ENCODE measurements at places on chromosomes 4 and X. TPM values are rescaled to one million over a fixed set of nuclear protein-coding genes. Genes with fewer than 3 reads are reported as not detected.

Gene OFD1
- 8.4 TPM for total RNA-seq

Gene DCAF4L1
- 0.11 TPM for total RNA-seq

Gene GPC4
- total RNA-seq: 12.0 TPM

Gene FHL1
- 850 TPM for total RNA-seq

Gene SSX5
- total RNA-seq: not detected

- no peak for DNase-seq
These were observed 91.9 kb upstream of the SH3RF1 start for GRCh38 chr4:169362607-169363006.

DNA sequence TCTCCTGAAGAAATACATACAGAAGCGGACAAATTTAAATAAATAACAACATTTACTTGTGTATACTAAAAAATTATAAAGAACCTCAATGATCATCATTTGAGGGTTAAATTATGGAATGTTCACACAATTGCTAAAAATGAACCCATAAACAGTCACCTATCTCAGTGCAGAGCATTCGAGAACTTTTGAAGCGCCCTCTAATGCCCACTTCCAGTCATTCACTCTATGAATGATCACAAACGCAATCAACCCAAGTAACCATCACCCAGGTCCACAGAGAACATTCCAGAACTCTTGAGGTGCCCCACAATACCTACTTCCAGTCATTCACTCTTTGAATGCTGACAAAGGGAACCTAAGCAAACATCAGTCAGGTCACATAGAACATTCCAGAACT lies 103.5 kb upstream of the PLAC1 start:
- no peak for DNase-seq

- DNase-seq: no peak
These were observed 1.3 kb upstream of the TMLHE start for GRCh38 chrX:155613927-155614559.

DNA sequence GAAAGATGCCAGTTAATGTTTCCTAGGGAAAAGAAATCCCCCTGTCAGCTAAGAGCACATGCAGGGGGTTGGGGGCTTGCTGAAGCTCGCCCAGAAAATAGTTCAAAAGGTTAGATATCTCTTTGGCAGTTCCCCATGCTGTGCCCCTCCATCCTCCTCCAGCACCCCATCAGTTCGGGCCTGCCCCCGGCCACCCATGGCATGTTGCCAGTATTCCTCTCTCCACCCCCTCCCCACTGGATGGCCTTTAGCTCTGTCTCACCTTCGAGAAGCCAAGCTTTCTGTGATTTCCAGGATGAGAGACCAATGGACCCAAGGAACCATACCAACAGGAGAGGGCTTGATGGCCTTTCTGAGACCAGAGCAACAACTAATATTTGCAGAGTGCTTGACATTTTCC lies 5.2 kb downstream of the RAB33A start:
- DNase-seq: no peak

DNA sequence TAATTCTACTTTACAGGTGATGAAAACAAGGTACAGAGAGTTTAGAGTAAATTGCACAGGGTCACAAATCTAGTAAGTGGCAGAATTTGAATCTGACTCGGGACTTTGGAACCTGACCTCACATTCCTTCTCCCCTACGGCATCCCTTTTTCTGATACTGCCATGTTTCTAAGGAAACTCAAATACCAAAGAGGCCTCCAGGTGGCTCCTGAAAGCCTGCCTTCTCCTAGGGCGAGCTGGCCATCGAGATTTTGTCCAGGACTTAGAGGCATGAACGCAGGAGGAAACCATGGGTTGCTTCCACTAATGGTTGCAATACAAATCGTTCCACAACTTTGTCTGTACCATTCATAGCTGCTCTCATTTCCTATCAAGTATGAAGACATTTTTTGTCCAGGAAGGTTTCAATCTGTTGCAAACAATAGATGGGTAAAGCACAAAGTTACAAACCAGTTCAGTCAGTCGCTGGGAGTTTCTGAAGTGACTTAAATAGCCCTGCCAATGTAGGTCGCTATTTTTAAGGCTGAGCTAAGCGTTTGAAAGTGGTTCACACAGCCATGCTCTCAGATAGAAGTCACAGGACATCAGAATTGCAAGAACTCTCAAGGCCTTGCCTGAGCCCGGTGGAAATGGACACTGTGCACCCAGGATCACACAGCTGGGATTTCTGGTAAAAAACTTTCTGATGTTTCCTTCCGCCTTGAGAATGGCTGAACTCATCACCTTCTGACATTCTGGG lies 296.6 kb upstream of the PRPS2 start:
- no peak for DNase-seq

DNA sequence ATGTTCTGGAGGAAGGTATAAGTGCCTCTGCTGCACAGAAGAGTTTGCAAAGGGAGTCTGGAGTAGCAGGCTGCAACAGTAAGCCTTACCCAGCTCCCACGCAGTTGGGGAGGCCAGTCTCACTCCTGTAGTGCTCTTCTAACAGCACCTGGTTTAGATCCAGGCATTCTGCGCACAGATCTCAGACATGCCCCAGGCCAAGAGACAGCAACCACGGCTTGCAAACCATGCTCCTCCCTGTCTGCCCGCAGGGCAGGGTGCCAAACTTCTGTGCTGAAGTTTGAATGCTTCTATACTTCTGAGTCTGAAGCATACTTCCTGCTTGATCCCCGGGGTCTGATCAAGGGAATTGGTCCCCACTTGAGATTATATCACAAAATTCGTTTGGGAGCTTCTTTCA lies 106.3 kb downstream of the LINC00632 start:
- no peak for DNase-seq

DNA sequence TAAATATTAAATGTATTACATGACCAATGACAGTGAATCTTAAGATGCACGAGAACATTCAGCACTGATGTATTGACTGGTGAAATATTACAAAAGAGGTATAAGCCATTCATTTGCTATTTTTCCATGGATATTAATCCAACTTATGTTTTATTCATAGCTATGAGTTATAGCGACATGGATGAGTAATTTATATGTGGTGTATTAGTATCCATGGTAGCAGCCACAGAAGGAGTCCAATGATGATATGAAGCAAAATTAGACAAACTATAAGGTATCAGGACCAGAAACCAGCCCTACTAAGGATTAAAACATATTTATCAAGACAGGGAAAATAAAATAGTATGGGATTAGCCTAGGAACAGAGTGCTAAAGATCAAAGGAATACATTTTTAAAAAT lies 50.7 kb downstream of the THAP9 start:
- DNase-seq: no peak

DNA sequence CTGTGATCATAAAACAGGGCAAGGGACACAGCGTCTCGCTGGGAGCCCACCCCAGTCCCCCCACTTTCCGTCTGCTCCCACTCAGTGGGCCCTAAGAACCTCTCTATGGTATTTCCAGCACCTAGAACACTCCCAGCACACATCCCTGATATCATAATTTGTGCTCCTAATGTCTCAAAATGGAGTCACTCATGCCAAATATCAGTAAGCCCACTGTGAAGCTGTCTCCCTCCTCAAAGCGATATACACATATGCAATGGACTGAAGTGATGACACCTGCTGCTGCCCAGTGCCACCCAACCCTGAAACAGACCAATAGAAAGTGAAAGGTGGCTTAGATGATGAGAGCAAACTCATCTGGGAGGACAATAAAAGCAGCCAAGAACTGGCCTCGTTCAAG lies 17.9 kb downstream of the ENPP6 start:
- DNase-seq: no peak

DNA sequence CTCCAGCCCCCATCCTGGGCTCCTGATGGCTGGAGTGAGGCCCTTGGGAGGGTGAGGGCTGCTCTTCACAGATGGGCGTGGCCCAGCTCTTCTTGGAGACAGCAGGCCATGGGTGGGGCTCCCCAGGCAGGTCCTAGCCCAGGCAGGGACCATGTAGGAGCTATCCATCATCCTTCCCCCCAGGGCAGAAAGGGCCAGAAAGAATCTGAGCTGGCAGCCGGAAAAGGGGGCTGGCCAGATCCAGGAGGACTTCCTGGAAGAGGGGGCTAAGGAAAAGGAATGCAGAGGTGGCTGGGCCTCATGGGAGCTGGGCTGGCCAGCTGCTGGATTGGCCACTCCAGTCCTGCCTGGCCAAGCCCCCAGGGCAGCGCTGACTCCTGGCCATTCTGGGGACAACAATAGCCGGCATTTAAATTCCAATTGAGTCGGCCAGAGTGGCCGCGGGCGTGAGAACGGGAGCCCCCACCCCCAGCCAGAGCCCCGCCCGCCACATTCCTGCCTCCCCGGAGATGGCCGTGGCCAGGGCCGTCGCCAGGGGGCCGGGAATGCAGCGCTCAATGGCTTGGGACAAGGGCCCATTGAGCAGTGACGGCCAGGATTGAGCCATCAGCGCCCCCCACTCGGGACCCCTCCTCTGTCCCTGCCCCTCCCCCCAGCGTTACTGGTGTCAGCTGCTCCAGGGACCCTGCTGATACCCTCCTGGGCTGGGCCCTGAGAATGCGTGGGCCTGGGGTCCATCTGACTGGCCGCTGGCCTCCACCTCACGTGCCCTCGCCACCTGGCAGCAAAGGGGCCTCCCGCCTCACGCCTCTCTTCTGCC lies 15.1 kb upstream of the FGFR3 start:
- DNase-seq: no peak

DNA sequence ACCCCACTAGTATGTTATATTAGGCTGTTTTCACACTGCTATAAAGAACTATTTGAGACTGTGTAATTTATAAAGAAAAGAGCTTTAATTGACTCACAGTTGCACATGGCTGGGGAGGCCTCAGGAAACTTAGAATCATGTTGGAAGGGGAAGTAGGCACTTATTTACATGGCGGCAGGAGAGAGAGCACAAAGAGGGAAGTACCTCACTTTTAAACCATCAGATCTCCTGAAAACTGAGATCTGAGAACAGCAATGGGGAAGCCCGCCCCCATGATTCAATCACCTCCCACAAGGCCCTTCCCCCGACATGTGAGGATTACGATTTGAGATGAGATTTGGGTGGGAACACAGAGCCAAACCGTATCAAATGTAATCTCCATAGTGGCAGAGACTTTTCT lies 45.4 kb upstream of the XK start:
- DNase-seq: no peak

DNA sequence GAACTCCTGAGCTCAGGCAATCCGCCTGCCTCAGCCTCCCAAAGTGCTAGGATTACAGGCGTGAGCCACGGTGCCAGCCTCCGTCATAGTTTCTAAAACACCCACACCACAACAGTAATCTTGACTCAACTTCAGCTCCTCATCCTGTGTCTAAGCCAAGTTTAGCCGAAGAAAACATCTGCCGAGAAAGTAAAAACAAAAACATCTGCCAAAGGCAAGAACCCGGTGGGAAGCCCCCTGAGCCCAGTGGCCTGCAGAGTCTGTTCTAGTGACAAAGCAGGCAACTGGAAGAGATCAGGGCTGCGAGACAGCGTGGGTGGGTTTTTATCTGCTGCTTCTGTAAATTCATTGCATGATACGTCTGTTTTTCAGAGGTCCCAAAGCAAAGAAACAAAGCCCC lies 26.6 kb upstream of the CD99 start:
- no peak for DNase-seq

DNA sequence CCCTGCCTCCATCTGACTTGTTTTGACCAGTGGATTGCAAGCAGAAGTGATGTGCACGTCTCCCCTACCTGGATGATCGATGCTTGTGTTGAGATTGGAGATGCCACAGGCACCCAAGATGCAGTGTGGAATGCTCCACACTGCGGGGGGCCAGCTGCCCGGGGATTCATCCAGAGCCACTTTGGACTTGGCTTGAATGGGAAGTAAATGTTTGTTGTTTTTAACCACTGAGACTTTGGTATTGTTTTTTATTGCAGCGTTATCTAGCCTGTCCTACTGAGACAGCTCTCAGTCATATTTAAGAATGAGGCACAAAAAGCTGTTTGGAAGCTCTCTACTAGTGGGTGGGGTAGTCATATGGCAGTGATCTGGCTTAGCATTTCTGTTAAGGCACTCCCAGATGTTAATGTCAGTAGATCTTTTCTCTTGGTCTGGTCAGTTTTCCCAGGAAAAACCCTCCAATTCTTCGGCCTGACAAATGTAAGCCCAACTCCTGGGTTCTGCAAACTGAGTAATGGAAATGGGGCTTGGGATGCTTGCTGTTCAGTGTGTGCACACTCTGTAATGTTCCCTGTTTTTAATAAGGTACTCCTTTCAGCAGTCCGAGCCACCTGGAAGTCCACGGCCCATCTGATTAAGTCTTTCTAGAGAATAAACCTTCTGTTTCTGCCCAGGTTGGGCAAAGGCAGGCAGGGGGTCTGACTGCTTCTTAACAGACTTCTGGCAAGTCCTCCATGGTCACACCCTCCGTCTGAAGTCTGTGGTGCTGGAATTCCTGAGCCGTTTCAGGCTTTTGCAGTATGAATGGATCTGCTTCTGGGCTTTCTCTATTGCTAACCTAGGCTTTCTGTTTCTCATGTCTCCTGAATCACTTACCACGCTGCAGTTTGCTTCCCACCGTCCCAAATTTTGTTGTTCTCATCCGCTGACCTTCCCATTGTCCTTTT lies 74.8 kb downstream of the WWC2 start:
- no peak for DNase-seq

Measured in ascending aorta (tissue), 2 donors.